ENCODE measurements at places on chromosomes 2 and 18.

GRCh38 chr2:66240286-66240685 is 194.6 kb upstream of the MEIS1 start:
- DNase-seq = no peak

DNA sequence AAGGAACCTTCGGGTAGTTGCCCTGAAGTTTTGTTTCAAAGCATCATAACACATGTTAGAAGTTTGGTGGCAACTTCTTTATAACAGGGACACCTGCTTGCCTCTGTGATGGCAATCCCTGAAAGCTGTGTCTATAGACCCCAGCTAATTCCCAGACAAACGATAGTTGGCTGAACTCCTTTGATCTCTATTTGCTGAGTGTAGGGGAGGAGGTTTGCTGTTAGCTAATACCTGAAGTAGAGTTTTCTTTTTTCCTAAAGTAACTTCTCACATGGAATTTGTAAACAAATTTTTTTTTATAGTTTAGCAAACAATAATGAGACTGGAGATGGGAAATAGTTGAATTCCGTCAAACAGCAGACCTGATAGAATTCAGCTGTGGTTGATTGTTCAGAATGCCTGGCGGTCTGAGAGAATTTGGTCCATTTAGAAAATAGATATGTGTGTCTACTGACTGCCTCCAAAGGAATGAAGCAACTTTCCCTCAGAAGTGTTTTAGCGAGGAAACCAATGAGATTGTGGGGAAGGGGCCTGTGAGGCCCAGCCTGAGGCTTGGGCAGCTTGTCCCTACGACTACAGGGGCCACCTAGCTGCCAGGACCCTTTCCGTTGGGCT is 123.5 kb upstream of the EPAS1 start:
- DNase-seq = no peak

- DNase-seq = no peak
Observed at GRCh38 chr18:69956057-69956456, 8.4 kb upstream of the CD226 start.

- DNase-seq = no peak
Observed at GRCh38 chr2:151334082-151334815, 23.1 kb upstream of the TNFAIP6 start.

GRCh38 chr2:224682134-224682533 is 34.0 kb downstream of the CCDC195 start:
- DNase-seq = no peak

GRCh38 chr18:44903327-44903726 is 222.6 kb downstream of the SETBP1 start:
- DNase-seq = no peak

DNA sequence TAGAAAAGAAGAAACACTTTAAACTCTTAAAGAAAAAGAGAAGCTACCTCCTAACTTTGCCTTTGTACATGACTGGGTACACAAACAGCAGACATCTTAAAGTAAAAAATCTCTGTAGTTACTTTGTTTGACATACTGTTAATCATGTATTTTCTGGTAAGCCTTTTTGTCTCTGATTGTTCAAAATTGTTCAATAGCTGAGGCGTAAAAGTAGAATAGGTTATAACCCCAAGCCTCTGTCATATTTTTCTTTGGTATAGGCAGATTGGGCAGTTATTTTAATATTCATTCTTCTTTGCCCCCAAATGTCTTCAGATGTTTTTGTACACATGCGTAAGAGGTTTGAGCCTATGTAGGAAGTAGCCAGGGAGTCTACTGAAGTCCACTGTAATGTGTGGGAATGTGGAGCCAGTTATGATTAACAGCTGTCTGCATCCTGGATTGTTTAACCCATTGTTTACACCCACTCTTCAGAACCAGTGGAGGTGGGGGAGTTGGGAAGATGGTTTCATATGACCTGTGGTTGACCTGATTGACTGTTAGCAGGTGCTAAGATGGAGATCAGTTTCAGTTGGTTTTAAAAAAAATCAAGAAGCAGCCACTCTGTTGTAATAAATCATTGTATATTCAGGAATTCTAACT is 150.5 kb downstream of the TANC1 start:
- DNase-seq = no peak
